ENCODE measurements at places on chromosomes 3 and 15.
A peak's percentile ranks its signal among the peaks of the same experiment; 100 is the strongest.

GRCh38 chr3:49362561-49362960, 4.4 kb upstream of the GPX1 start:
- no peak for DNase-seq

GRCh38 chr3:38204599-38205471, 39.5 kb downstream of the OXSR1 start:
- no peak for DNase-seq

GRCh38 chr3:64571982-64572381, 115.8 kb downstream of the ADAMTS9 start:
- no peak for DNase-seq

GRCh38 chr3:170471149-170471548, 52.5 kb downstream of the CLDN11 start:
- DNase-seq, result no peak

GRCh38 chr15:45186771-45187577, 792 bp downstream of the SHF start:
- DNase-seq, result no peak

DNA sequence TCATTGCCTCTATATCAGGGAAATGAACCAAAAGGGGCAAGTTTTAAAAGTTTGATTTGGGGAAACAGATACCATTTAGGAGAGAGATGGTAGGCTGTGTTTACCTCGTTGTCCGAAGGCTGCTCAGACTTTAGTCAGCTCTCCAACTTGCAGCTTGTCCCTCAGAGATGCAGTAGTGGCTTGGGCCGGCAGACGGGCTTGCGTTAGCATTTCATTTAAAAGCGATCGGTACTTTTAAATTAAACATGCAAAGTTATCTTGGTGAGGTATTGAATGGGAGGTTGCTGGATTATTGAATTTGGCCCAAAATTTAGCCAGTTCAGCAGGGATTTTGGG, 26.2 kb downstream of the EEFSEC start:
- no peak for DNase-seq

DNA sequence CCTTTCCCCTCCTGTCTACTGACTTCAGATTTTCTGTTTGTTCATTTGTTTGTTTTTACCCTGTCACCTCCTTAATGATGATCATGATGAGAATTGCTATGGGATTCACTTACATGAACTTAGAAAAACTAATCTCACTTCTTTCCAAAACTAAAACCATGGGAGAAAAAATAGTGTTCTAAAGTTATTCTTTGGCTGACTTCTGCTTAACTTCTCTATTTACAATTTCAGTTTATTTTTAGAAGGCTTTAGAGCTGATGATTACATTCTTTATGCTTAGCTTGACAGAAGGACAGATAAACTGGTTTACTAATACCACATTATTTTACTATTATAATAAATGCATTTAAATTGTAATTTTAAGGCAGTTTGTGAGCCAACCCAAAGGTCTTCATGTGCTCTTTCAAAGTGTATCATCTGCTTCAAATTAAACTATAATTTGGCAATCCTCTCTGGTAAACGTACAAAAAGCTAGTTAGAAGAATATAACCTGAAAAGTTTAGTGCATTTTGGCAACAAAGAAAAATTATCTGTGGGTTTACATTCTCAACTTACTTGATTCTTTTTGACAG, 676.8 kb upstream of the UBE2E2 start:
- DNase-seq, result no peak

GRCh38 chr3:179189759-179190158, 41.6 kb downstream of the PIK3CA start:
- DNase-seq, result no peak

DNA sequence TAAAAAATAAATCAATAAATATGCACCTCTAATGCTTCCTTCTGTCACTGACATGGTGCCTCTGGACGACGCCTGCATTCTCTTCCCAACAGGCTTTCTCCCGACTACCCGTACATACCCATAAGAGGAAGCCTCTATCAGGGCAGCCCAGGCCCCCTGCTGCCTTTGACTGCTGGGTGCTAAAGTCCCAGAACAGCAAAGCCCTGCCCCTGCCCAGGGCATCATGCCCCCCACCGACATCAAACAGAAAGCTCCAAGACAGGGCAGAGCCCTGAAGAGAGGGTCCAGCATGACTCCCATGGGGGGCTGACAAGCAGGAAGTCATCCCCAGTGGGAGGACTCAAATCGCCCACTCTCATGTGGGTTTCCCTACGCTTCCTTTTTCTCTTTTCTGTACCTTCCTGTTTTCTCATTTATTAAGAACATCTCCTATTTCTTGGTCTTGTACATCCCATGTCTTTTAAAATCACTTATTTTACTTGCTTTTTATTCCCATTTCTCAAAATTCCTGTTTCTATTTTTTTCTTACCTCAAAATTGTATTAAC, 23.4 kb downstream of the XPC start:
- DNase-seq, result no peak

GRCh38 chr15:47258521-47258920, 458.8 kb upstream of the SEMA6D start:
- DNase-seq, result no peak

- DNase-seq, result no peak
Measured at GRCh38 chr15:58524247-58524646, 92.5 kb downstream of the LIPC start.

DNA sequence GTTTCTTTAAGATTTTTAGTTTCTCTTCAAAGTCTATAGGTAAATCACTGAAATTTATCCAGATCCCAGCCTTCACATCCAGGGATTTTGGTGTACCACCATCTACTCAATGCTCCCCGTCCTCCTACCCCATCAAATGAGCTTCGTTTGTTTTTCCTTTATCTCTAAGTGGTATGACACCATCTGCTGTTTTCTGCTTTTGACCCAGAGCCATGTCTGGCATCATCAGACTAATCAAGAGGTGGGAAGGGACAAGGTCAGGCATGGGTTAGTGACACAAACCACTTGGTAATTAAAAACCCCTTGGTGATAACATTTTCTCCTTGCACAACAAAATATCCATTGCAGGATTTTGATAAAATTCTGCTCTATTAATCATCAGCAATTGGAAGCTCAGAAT, 92.7 kb upstream of the GOLGA8J start:
- DNase-seq, result no peak

- no peak for DNase-seq
Measured at GRCh38 chr15:92886815-92887214, 13.3 kb upstream of the CHD2 start.

- DNase-seq, result no peak
Measured at GRCh38 chr3:11602239-11602840, 41.4 kb downstream of the VGLL4 start.

GRCh38 chr3:168250415-168250861, 154.7 kb upstream of the GOLIM4 start:
- DNase-seq, result no peak

- no peak for DNase-seq
Measured at GRCh38 chr3:112623213-112623612, 17.7 kb downstream of the CCDC80 start.

DNA sequence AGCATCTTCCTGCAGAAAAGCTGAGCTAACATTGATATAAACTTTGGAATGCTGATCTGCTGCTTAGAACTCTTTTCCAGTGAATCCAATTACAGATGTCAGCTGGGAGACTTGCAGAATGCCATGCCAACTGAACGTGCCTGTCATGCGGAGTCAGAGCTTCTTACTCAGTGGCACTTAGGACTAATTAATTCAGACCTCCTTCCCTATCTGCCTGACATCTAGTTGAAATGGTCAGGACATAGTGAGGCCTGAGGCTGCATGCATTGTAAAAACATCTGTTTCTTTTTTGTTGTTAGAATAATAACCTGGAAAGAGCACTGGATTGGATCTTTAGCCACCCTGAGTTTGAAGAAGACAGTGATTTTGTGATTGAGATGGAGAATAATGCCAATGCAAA, 112.6 kb downstream of the USP13 start:
- DNase-seq, result no peak

GRCh38 chr3:177340243-177340830, 143.1 kb upstream of the TBL1XR1 start:
- no peak for DNase-seq

DNA sequence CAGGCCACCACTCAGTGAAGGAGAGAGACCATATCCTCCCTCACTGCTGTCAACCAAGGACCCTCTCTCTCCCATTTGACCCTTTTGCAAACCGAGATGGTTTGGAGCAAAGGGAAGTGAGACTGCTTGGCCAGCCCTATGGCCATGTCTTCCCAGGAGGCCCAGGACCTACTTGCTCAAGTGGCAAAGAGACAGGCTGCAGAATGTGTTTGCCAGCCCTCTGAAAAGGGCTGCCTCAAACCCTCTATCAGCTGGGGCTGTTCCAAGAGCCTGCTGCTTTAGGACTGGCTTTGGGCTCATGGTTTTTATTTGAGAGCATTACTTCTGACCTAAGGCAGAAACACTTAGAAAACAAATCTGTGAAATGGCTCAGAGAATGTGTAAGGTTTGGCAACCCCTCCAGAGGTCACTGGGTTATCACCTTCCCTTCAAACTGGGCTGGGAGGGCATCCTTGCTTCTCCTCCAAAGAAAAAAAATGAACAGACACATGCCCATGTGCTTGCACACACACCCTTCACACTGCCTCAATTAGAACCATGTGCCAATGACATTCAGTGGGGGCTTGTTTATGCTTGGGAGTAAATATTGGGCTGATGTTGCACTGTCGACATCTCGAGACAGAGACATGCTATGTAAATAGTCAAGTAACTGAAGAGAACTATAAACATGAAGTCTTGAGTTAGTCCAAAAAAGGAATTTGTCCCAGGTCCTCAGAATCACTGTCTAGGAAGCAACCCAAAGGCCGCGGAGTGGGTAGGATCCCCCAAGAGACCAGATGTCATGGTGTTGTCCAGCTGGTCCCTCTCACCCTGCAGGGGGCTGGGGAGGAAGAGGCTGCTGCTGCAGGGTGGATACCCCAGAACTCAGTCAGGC, 49.8 kb upstream of the CTDSPL start:
- DNase-seq, result no peak

DNA sequence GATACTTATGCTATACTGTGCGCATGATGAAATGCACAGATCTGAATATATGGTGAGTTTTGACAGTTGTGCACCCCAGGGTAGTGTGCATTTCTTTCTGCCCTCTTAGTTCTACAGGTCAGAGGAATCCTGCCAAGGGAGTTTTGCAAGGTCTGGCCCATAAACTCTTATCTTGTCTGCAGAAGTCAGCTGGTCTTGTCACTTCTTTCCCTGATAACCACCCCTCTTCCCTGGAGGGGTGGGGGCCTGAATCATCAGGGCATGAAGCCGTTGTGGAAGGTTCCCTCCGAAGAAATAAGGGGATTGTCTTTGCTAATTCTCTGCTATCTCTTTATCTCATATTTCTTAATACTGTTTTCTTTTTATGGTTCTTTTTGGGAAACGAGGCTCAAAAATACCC, 30.4 kb downstream of the TRIM71 start:
- DNase-seq, result no peak

DNA sequence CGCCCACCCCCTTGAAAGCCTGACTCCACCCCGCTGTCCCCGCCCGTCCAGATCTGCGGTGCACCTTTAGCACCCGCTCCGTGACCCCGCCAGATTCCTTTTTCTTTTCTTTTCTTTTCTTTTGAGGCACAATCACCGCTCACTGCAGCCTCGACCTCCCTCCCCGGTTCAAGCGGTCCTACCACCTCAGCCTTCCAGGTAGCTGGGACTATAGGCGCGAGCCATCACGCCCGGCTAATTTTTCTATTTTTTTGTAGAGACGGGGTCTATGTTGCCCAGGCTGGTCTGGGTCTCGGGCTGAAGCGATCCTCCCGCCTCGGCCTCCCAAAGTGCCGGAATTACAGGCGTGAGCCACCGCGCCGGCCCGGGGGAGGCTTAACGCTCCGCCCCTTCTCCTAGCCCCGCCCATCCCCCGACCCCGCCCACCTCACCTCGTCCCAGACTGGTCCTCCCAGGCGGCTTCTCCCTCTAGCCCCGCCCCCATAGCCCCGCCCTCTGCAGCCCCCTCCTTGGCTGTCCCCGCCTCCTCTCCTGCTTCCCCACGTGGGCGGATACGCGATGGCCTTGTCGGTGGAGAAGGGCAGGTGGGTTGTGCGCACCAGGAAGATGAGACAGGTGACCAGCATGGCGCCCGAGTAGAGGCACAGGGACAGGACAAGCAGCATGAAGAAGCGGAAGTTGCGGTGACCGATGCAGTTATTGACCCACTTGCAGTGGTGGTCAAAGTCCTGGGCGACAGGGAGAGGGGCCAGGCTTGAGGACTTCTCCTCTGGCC, 3.2 kb downstream of the ZDHHC19 start:
- peak; percentile 55 for DNase-seq

GRCh38 chr15:70880781-70881180, 11.5 kb downstream of the THAP10 start:
- no peak for DNase-seq

- no peak for DNase-seq
Measured at GRCh38 chr15:53367740-53368139, 391.7 kb downstream of the WDR72 start.

DNA sequence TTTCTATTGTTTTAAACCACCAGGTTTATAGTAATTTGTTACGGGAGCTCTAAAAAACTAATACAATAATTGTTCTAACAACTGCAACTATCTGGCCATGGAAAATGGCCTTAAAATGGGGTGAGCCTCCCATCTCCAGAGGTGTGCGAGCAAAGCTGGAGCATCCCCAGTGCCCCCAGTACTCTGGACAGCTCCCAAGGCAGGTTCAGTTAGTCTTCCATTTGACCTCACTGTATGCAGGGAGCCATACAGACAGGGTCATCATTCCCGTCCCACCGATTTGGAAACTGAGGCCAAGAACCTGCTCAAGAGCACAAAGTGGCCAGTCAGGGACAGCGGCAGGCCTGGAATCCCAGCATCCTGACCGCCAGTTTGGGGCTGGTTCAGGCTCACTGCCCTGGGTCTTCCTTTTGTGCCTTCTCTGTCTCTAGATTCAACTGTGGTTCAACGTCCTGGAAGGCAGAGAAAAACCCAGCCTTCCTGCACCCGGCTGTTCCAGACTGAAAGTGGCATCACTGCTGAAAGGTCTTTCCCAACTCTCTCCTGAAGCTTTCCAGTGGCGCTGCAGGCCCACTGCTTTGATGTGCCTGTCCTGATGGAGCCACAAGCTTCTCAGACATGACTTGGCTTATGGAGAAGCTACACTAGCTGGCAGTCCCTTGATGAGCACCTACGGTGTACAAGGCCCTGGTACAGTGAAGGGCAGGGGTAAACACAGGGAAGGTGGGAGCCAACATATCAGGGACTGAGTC, 76.6 kb upstream of the LINGO1 start:
- no peak for DNase-seq

DNA sequence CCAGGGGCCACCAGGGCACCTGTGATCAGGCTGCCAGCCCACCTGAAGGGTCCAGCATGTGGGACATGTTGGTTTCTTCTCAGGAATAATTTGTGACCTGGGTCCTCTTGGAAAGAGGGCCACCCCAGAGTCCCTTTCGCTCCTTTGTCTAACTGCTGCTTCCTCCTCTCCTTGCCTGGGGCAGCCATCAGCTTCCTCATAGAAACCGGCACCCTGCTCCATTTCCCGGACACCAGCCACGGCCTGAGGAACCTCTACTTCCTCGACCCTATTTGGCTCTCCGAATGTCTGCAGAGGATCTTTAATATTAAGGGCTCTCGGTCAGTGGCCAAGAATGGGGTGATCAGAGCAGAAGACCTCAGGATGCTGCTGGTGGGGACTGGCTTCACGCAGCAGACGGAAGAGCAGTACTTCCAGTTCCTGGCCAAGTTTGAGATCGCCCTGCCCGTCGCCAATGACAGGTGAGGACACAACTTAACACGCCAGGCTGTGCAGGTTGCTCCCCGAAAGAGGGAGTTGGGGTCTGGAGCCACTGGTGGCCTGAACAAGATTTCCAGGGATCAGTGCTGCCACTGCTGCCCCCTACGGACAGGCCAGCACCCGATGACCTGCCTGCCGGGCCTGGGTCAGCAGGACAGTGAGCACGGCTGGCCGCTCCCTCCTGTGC, 109.7 kb downstream of the LRRK1 start:
- no peak for DNase-seq

- DNase-seq, result no peak
Measured at GRCh38 chr3:105228696-105229095, 138.0 kb upstream of the ALCAM start.

Data from left ventricle myocardium inferior (tissue), 1 donor.